ENCODE measurements at places on chromosomes 11 and 22.

DNA sequence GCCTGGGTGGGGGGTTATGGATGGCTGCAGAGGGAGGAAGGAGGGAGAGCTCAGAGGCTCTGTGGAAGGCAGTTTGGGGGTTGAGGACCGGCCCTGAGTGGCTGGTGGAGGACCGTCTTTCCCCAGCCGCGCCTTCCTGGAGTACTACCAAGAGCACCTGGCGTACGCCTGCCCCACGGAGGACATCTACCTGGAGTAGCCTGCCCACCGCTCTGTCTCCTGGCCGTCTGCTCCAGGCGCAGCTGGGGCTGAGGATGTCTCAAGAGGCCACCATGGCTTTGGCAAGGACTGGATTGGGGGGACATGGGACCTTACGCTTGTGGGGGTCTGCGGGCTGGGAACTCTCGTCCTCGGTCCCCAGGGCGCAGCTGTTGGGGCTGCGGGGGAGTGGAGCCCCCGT, 10.0 kb downstream of the MAPK8IP2 start:
- DNase-seq = peak; percentile 21

DNA sequence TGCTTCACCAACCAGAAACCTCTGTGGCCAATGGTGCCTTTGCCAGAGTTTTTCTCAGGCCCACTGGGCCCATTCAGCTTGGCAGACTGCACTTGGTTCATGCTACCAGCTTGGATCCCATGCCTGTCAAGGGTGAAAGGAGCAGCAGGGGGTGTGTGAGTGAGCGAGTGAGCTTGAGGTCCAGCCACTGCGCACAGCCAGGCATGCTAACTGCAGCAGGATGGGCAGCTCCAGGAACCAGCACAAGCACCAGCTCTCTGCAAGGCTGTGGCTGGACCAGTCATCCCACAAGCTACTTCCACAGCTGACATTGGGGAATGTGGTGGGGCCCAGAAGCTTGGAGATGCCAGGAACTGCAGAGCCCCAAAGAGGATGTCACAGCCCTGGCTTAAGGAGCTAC, 40.8 kb downstream of the DDIAS start:
- DNase-seq = no peak

DNA sequence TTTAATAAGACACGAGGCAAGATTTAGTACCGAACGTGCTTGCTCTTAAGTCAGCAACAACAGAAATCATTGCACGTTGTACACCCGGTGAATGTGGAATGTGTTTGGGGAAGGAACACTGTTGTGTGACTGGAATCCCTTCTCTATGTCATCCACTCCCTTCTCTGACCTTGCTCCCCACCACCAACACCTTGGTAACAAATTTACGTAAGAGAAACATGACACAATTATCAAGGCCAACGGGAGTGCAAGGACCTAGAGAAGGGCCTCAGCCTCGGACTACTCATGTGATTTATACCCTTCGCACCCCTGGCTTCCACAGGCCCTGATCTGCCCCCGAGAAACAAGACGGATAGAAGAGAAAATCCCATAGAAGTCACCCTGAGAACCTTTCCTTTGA, 236.2 kb downstream of the LARGE1 start:
- DNase-seq = no peak

DNA sequence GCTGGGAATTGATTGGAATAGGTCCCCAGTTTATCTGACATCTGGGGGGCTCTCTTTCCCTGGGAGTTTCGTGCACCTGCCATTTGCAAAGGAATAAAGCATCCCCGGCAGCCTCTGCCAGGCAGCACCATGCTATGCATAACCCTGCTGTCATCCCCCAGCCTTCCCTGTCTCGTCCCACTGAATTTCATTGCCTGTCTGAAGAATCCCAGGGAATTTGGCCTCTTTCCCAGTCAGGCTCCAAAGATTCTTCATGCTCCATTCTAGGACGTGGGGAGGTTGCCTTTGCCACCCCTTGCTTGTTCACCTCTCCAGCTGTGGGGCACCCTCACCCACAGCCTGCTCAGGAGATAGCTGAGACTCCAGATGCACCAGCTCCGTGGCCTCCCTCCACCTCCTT, 195.1 kb upstream of the TBCEL start:
- no peak for DNase-seq

DNA sequence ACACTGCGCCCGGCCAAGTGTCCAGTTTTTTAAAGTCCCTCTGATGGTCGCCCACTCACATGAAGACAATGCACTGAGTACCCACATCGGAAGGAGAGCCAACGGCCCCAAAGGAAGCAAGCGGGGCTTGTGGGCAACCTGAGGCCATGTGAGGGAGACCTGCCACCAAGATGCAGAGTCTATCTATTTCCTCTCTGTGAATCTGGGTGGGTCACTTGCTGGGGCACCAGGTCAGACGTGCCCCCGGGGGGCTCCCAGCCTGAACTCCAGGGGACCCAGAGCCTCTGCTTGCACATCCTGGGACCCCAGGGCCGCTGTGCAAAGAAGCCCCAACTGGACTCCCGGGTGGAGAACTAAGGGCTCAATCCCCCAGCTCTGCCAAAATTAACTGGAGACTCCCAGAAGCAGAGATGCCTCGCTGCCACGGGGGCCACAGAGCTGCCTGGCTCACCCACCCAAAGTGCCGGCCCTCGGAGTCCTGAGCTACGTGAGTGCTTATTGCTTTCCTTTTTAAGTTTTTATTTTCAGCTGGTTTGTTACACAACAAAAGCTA, 106.4 kb downstream of the BRD1 start:
- DNase-seq = no peak

GRCh38 chr11:82863209-82863608, 37.0 kb downstream of the PRCP start:
- DNase-seq = no peak

DNA sequence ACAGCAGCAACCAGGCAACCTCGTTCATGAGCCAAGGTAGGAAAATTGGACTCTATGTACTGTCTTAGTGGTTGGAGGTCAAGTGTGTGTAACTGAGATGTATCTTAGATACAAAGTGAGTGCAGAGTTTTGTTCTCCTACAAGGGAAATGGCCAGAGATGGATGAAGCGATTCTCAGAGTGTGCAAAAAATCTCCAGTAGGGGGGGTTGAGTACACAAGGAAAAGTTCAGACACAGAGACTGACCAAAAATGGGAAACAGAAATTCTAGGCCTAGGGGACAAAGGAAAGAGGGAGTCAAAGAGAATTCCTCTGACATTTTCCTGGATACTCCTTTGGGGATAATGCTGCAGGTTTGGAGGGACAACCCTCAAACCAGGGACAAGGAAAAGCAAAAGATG, 38.2 kb upstream of the OR5AK2 start:
- no peak for DNase-seq

- DNase-seq = no peak
Measured at GRCh38 chr22:30614268-30614667, 7.3 kb downstream of the TCN2 start.

- no peak for DNase-seq
Measured at GRCh38 chr22:39699631-39700360, 129.2 kb downstream of the CACNA1I start.

DNA sequence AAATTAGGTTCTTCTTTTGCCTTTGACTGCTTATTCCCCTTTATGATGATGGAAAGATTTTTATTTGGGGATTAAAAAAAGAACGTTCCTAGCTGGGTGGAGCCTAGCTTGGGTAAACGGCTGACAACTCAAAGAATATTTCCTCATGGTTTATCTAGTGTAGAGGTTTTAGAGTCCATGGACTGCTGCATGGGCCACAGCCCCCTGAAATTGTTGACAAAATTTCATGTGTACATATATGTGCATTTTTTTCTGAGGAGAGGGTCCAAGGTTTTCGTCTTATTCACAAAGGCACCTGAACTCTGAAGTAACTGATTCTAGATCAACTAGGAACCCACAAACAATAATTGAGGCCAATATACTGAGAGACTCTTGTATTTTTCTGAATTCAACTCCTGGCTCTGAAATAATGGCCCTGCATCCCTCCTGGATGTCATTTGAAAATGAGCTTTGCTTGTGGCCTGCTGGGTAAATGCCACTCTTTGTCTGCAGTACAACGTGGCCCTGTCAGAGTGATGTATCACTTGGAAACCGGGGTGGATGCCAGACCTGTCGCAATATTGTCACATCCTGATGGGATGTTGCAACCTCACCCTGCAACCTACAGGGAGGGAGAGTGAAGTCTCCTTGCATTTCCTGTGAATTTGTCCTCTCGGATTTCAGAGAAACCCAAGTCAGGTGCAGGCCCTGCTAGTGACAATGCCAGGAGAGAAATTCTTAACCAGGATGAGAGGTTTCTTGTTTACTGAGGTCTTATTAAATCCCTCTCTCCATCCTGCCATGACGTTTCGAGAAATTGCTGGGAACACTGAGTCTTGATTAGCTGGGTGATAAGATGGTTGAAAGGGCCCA, 33.8 kb downstream of the EHF start:
- no peak for DNase-seq

DNA sequence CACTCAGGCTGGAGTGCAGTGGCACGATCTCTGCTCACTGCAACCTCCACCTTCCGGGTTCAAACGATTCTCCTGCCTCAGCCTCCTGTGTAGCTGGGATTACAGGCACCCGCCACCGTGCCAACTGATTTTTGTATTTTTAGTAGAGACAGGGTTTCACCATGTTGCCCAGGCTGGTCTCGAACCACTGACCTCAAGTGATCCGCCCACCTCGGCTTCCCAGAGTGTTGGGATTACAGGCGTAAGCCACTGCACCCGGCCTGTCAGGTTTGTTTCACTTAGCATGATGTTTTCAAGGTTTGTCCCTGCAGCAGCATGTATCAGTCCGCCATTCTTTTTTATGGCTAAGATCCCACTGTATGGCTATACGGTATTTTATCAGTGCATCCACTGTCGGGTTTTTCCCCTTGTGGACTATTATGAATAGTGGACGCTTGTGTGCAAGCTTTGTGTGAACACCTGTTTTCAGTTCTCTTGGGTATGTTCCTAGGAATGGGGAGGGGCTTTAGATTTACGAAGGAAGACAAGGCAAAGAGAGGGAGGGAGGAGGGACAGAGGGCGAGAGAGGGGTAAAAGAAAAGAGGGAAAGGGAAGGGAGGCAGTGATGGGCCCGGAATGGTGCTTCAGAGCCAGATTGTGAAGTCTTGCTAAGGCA, 13.9 kb upstream of the CDC42EP2 start:
- DNase-seq = no peak

- peak; percentile 90 for DNase-seq
Measured at GRCh38 chr22:49992921-49993648, 19.5 kb downstream of the IL17REL start.
